ENCODE measurements at places on chromosomes 12 and 14.

DNA sequence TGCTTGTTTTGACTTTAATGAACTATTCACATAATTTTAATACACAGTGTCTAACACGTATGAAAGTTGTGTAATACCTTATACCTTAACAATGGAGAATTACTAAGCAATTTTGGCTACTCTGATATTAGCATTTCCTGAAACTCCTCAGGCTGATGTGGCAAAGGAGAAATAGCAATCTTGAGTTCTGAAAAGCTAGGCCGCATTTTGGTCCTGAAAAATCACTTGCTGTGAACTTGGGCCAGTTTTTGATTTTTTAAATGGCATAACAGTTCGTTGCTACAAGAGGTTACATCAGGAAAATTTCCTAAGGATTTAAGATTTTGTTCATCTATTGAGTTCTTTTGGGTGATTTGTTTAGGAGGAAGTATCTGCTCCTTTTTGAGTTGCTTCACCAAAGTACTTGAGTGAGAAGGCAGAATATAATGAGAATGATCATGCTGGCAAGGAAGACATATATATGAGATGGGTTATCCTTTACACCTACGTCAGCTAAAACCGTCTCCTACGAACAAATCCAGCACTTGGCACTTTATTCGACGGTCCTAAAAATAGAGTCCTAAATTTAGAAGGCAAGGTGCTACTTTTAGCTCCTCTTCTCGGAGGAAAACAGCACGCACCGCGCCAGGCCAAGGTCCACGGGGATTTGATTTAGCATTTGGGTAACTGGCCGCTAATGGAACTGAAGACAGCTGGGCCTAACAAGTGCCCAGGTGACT is 32.2 kb downstream of the MIA2 start:
- no peak for ATAC-seq

DNA sequence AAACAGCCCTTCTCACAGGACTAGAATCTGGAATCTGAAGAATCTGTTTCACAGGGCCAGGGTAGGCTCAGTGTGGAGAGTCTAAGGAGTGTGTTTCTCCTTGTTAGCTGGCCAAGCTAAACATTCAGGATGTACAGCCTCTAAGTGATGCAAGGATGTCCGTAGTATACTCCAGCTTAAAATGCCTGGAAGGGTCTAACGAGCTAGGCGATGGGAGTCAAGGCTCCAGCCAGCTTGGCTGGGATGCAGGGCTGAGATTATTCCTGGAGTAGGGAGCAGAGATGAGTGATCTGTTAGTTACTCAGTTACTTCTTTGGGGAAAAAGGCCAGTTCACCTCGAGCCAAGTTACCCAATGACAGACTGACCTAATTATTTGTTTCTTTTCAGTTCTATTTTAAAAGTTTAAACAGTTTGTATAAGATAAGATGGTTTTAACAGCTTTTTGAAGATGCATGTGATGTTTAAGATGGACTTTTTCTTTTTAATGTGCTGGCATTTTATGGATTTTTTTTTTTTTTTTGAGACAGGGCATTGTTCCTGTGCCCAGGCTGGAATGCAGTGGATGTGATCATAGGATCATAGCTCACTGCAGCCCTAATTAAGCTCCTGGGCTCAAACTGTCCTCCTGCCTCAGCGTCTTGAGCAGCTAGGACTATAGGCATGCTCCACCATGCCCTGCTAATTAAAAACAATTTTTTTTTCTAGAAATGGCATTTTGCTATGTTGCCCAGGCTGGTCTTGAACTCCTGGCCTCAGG is 41.1 kb downstream of the SYNE2 start:
- peak; percentile 82 for ATAC-seq

DNA sequence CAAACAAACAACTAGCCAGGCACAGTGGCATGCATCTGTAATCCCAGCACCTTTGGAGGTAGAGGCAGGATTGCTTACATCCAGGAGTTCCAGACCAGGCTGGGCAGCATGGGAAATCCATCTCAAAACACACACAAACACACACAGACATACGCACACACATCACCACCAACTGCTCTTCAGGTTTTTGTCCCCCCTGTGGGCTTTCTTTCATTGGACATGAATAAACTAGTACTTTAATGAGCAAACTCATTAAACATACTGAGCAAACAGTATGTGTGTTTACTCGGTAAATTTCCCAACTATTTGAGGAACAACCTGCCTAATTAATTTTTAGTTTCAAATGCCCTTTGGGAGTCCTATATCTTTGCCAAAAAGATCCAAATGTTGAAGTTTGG is 10.1 kb upstream of the RASSF3 start:
- no peak for ATAC-seq

DNA sequence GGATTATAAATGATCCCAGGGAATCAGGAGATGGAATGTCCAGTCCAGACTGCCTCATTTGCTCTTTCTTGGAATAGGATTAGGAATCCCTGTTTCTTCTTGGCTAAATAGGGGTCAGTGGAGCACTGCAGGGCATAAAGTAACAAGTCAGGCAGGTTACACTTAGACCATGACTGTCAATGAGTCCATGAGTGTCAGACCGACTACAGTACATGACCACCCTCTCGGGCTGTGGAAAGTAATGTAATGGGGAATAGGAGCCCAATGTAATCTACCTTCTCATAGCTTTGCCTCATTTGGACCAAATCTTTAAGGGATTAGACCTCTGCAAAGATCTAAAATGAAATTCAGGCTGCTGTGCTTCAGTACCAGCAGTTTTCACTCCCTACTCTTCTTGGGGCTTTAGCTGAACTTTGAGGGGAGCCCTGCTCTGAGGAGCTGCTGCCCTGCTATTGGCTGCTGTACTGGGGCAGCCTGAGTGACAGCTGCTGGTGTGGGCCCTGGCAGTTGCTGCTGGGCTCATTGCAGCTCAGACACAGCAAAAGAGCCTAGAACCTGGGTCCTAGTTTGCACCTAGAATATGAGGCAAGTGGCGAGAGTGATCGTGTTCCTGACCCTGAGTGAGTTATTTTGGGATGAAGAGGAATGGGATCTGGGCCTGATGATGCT is 62.2 kb upstream of the OR4E1 start:
- ATAC-seq = no peak

DNA sequence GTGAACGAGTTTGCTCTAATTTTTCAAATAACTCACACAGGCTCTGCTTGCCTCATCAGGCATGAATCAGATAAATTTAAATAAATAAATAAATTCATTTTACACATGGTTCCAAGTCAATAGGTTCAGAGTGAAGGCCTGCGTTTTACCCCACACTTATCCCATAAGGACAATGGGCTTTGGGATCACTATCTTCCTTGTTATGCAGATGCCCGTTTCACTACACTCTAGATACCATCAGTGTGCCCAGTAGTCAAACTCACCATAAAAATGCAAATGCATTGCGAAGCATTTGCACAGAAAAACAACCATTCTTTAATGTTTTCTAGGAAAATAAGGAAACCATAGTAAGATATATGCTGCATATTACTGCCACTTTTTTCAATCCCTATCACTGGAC is 155.9 kb upstream of the CCDC196 start:
- ATAC-seq = no peak

- no peak for ATAC-seq
These were observed 949.2 kb downstream of the GALC start for GRCh38 chr14:87043667-87044200.

DNA sequence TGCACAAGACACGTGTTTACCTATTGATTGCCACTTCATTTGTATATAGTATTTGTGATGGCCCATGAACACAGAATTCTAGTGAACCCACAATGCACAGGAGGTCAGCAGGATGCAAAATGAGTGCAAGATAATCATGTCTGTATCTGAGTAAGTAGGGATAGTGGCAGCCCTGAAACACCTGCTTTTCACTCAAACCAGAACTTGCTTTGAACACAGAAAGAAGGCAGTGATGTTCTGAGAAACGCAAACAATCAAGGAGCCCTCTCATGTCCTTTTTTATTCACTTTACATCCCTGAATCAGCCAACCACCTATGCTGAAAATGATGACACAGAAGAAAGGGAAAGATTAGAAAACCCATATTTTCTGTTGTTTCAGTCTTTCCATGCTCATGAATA is 170.4 kb upstream of the AVPR1A start:
- no peak for ATAC-seq

DNA sequence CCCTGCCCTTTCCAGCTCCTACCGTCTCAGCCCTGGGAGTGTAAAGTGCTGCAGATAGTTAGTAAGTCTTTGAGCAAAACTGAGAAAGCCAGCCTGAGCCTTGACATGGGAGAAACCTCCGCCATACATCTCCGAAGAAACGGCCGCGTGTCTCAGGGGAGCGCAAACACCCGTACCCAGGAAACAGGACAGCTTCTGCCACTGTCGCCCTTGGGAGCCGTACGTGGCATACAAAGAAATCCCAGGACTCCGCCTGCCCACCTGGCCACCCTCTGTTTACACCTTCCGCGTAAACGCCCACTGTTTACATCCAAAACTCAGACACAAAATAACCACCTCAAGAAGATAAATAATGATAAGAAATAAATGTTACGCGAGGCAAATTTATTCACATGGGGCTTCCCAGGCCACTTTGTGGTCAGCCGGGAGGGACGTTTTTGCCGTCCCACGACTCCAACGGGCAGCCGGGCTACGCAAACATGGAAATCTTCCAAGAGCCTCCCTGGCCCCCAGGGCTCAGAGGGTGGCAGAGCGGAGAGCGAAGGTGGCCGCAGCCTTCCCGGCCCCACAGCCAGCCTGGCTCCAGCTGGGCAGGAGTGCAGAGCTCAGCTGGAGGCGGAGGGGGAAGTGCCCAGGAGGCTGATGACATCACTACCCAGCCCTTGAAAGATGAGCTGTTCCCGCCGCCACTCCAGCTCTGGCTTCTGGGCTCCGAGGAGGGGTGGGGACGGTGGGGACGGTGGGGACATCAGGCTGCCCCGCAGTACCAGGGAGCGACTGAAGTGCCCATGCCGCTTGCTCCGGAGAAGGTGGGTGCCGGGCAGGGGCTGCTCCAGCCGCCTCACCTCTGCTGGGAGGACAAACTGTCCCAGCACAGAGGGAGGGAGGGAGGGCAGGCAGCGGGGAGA is at the start of gene BDKRB2:
Gene BDKRB2, plus strand, starts transcription at position 689 of the 908 bp plus-strand sequence. CDS start 32,269 bp downstream, outside the sequence.
- peak; percentile 98 for ATAC-seq

- no peak for ATAC-seq
These were observed 486.3 kb downstream of the LRIG3 start for GRCh38 chr12:58433959-58434358.

DNA sequence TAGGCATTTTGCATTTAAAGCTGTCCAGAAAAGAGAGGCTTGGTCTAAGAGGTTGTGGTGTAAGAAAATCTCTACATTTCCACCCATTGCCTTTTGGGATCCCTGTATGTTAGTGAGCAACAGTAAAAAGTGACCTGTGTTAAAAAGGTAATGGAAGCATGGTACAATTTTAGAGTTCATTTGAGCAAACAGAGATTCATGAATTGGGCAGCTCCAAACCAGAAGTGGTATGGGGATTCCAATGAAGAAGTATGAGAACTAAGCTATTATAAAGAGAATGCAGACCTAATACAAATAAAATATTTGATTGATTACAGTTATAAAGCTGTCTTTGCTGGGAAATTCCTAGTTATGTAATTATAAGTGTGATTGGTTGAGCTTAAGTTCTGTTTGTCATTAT is 907.0 kb downstream of the DIO2 start:
- no peak for ATAC-seq

DNA sequence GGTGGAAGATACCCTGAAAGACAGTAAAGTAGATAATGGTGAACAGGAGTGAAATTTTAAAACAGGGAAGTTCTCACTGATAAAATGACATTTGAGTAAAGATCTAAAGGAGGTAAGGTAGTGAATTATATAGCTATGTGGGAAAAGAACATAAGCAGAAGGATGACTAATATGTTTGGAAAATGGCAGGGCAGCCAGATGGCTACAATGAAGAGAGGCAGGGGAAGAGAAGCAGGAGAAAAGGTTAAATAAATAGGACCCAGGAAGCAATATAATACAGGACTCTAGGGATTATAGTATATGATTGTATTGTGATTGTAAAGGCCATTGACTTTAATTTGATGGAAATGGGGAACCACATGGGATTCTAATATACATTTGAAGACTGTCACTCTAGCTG is 33.0 kb downstream of the SCFD1 start:
- ATAC-seq = no peak

DNA sequence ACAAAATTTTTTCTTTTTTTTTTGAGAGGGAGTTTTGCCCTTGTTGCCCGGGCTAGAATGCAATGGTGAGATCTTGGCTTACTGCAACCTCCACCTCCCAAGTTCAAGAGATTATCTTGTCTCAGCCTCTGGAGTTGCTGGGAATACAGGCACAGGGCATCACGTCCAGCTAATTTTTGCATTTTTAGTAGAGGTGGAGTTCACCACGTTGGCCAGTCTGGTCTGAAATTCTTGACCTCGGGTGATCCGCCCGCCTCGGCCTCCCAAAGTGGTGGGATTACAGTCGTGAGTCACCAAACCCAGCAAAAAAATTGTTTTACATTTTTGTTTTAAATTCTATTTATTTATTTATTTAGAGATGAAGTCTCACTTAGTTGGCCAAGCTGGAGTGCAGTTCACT is 4.7 kb upstream of the SLC2A14 start:
- no peak for ATAC-seq

DNA sequence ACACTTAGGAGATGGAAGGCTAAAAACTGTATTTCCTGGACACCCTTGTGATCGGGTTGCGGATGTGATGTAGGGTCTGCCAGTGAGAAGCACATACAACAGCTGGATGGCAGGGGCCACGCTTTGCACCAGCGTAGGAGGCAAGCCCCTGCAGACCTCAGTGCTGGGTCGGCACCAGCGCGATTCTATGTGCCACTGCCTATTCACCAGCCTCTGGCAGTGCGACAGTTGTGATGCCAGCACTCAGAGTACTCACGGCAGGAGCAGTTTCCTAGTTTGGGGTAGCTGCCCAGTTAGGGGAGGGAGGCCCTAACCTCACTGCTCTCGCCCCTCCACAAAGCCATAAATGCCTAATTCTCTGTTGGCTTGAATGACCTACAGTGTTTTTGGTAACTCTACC is 31.6 kb downstream of the SPTLC2 start:
- no peak for ATAC-seq

GRCh38 chr12:114491916-114492315 is 86.0 kb upstream of the TBX5 start:
- no peak for ATAC-seq

- no peak for ATAC-seq
These were observed 255.8 kb downstream of the CCDC91 start for GRCh38 chr12:28446031-28446430.

DNA sequence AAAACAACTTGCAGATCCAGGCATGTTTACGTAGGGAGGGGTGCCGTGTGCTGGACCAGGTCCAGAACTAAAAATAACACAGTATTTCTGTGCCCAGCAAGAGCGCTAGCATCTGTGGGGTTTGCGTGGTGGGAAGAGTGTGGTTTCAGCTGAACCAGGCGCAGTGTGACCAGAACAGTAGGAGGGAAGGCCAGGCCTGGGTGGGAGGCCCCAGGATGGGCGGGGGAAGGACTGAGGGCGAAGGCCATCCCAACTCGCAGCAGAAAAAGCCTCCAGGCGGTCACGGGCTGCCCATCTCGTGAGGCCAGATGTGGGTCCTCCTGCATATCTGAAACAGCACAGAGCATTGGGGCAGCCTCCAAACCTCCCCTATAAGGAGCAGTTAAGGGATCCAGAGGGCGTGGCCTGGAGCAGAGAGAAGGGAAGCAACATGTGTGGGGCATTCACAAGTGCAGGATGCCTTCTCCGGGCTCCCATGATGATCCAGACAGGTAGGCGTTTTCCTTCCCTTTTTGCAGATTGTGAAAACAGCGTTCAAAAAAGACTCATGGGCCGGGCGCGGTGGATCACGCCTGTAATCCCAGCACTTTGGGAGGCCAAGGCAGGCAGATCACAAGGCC is 17.8 kb upstream of the CD9 start:
- peak; percentile 38 for ATAC-seq

GRCh38 chr12:19846574-19846973 is 407.3 kb downstream of the AEBP2 start:
- peak; percentile 58 for ATAC-seq

- no peak for ATAC-seq
These were observed 55.6 kb upstream of the PPP2R5C start for GRCh38 chr14:101705733-101706508.

Measured in SK-N-SH treated with all-trans-retinoic acid at 6 μM for 48 hours (cell line).